ENCODE measurements at places on chromosomes 4 and X.

DNA sequence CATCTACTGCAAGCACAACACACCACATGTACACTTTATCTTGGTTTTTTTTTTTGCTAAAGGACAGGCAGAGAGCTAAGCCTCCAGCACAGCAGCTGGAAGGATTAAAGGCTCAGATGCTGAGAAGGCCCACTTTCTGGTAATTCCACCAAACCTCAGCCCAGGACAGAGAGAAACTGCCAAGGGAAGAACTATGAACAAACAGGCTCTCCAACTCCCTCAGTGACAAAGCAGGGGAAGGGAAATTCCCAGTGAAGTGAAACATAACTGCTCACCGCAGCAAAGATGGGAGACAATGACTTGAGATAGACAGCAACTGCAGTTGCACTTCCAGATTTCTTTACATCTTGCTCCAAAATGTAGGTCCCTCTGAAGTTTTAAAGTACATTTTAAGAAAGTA is 4.8 kb downstream of the PROM1 start:
- no peak for DNase-seq

DNA sequence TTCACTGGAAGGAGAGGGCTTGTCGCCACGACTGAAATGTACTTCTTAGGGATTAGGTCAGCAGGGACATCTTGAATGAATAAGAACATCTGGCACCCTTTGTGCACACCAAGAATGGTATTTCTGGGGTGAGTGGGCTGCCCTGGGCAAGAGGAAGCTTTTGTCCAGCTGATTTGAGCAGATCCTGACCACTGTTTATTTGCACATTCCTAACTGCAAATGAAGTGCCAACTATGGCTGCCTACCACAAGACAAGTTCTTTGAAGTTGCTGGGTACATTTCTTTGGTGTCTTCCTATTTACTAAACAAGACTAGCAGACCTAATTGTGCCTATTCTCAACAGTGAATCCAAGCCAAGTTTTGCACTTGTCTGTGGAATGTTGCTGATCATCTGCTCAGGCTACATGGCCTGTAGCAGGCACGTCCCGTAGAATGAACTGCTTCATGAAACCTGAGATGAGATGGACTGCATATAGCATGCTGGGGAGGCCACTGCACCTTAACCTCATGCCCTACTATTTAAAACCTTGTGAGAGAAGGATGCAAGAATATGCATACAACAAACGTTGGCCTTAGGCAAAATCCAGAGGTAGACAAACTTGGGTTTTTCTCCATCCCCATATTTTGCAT is 45.0 kb downstream of the PIR start:
- DNase-seq: no peak

- DNase-seq: no peak
Observed at GRCh38 chrX:102976793-102977495, 39.9 kb downstream of the RAB40AL start.

GRCh38 chrX:126064901-126065541 is 101.1 kb downstream of the DCAF12L2 start:
- DNase-seq: no peak

DNA sequence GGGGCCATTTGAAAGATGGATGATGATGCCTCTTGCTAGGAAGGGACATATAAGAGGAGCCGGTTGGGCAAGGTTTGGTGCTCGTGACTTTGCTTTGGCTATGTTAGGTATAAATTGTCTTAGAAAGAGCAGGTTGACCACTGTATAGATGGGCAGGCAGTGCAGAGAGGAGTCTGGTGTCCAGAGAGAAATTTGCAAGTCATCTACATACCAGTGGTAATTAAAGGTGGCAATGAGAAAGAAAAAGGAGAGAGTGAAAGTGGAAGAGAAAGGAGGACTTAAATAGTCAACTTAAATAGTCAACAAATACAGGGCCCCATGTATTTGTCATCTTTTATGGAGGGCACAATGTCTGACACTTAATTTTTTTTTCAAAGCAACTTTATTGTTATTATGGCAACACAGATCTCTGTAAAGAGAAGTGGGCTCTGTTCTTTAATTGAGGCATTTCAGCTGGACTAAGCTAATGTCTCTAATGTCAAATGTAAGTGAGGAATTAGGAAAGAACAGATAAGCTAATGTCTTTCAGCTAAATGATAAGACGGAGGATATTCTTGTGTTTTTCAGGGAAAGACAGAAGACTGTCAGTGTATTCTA is 75.4 kb upstream of the ANXA3 start:
- no peak for DNase-seq

- no peak for DNase-seq
Observed at GRCh38 chrX:68683580-68683979, 36.1 kb downstream of the STARD8 start.

DNA sequence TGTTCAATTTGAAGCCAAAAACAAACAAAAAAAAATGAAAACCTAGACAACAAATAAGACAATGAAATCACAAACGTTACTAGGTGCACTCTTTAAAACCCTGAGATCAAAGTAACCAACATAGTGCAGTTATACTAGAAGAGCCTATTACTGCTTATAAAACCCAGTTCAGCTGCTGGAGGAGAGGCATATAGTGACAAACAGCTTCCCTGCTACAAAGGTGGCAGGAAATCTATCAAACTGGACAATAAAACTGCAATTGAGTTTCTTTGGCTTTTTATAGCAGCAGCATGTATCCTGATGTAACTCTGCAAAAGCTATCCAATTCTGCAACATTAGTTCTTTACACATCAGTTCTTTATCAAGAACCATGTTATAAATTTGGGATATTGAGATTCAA is 155.6 kb downstream of the LRBA start:
- no peak for DNase-seq

GRCh38 chr4:184364100-184364921 is 110.0 kb downstream of the IRF2 start:
- DNase-seq: no peak

DNA sequence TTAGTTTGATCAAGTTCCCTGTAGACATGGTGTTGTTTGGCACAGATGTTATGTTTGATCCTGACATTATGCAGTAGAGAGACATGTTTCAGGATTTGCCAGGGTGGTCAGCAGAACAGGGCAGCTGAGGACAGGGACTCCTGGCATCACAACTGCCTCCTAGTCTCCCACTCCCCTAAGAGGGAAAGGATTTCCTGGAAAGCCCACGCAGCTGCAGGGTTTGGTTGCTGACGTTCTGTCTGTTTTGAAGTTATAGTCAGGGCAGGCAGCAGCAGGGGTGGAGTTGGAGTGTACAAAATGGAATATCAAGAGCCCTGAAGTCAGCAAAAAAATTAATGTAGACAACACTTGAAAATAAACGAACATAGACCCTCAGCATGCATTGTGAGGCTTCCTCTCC is 125.4 kb downstream of the CPE start:
- peak; percentile 85 for DNase-seq

- DNase-seq: no peak
Observed at GRCh38 chrX:24133312-24133711, 16.2 kb upstream of the ZFX start.

DNA sequence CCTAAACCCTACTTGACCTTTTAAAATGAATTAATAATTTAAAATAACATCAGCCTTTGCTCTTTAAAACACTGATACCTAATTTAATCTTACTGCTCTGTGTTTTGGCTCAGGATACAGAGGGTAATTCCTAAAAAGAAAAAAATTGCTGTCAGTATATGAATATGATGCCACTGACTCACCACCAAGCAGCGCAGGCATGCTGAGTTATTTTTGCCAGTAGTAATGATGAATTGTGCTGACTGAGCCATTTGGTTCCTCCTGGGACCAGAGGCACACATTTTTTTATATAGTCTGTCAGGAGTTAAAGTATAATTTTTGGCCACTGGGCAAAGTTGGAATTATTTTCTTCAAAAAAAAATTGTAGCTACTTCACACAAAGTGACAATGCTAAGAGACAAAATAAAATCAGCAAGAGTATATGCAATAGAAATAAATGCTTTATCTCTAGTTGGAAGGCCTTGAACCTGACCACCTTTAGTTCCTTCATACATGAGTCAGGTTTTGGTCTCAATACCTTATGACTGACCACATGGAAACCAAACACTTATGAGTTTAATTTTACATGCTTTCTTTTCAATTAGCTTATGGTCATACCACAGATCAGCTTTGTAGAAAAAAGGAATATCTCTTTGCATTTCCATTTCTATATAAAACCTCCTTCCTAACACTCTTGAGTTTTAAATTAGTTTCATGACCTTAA is 115.1 kb downstream of the PPP3CA start:
- DNase-seq: peak; percentile 73

GRCh38 chr4:945274-946102 is 13.2 kb downstream of the TMEM175 start:
- no peak for DNase-seq

DNA sequence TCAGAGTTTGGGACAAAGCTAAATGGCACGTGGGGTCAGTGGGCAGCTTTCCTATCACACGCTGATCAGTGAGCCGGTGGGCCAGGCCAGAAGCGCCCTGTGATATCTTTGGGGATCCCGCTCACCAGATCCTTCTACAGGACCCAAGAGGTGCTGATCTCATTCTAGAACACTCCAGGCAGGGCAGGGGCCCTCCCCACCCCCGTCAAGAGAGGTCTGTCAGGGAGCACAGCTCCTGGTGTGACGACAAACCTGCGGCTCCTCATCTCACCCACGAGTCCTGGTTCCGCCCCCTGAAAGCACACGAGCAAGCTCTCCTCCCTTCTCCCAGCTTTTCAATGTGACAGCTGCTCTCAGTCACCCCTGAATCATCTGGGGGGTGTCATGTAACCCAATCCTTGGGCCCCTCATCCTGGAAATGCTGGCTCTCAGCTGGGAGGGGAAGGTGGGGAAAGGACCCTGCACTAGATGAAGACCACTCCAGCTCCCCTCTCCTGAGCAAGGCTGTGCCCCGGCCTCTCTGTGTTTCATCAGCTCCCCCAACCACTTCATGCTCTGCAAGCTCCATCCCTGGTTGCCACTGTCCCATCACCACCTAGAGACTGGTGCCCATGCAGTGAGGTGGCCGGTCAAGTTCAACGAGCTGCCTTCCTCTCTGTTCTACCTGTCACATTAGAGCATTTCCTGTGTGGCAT is 4.6 kb downstream of the HCFC1 start:
- DNase-seq: no peak

DNA sequence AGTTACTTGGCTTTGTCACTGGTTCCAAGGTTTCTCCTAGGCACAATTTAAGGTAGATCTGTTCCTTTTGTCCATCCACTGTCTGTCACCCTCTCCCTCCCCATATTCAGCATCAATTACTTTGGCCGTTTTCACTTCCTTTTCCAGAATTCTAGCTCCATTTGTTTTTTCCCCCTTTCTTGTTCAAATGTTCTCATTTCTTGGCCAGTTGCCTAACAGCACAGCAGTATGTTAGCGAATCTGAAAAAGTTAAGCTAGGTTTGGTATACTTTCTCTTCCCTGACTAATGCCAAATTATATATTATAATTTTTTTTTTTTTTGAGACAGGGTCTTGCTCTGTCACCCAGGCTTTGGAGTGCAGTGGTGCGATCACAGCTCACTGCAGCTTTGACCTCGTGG is 409.1 kb upstream of the TEX13C start:
- no peak for DNase-seq

- no peak for DNase-seq
Observed at GRCh38 chr4:2537011-2537830, 774 bp downstream of the FAM193A start.
